Stimulated activated CD4-positive, alpha-beta T cell treated with anti-CD3 and anti-CD28 coated beads, Interleukin-2, amount 100 ng/mL, for 24 hours (primary cell): ENCODE measurements at places on chromosomes 12 and 14.

GRCh38 chr12:65922077-65922476 is 97.8 kb downstream of the HMGA2 start:
- DNase-seq = no peak

GRCh38 chr14:73796415-73796814 is 55.2 kb upstream of the PTGR2 start:
- no peak for DNase-seq

GRCh38 chr12:104457746-104458693 is 1.3 kb downstream of the CHST11 start:
- peak; percentile 63 for DNase-seq

- DNase-seq = peak; percentile 5
These were observed 25.1 kb upstream of the OASL start for GRCh38 chr12:121064116-121064515.

DNA sequence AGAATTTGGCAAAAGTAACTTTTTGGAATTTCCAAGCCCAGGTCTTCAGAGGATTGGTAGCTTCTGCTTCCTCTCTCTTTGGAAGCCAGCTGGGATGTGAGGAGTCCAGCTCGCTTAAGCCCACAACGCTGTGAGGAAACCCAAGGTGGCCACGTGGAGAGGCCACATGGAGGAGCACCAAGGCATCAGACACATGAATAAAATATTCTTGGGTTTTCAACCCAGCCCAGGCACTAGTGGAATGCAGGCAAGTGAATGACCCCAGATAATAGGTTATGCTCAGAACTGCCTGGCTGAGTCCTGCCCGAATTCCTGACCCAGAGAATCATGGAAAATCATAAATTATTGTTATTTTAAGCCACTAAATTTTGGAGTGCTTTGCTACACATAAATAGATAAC is 119.7 kb upstream of the PARP11 start:
- DNase-seq = no peak
